CD14-positive monocyte (primary cell): ENCODE measurements at places on chromosomes 3 and 15. TPM values are rescaled to one million over a fixed set of nuclear protein-coding genes. Genes with fewer than 3 reads are reported as not detected.

Gene MAPKBP1
- 7.2 and 8.6 TPM in 2 replicates for polyA plus RNA-seq

DNA sequence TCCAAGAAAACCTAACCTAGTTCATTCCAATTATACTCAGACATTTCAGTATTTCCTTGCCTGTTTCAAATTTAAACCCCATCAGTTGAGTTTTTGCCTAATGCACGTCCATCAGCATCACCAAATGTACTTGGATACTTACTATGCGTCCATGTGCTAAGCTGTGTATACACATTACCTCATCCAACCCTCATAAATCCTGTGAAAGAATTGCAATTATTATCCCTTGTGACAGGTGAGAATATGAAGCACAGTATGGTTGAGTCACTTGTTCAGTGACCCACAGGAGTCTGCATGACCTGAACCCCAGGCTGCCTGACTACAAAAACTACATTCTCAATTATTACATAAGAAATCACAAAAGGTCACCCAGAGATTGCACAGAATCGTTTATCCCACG, 2.5 kb downstream of the OR5K2 start:
- no peak for DNase-seq

DNA sequence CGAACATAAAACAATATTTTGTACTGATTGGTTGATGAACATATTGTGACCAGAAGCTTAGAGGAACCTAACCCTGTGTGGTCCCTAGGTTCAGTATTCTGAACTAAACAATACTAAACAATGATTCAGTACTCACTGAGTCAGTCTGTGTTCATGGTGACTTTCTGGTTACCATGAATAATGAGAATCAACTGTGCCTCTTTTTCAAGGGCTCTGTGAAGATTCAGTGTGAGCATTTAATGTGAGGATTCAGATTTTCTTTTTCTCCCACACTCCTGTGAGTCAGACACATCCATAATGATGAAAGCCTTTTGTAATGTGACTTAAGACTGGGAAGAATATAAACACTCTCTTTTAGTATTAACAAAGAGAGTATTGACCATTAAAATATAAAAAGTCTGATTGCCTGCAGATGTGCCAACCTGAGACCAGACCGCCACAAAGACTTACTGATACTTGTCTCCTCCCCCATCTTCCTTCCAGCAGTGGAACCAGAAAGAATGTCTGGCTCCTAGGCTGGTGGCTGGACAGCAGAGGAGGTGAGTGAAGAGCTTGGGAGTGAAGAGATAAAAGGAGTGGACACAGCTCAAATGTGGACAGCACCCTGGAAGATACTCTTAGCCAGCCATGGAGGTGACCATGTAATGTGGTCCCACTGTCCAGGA, 17.6 kb upstream of the ACTL6A start:
- no peak for DNase-seq

GRCh38 chr3:172520301-172520831, 2.9 kb downstream of the TNFSF10 start:
- no peak for DNase-seq

Gene SLC38A3
- polyA plus RNA-seq: not detected

DNA sequence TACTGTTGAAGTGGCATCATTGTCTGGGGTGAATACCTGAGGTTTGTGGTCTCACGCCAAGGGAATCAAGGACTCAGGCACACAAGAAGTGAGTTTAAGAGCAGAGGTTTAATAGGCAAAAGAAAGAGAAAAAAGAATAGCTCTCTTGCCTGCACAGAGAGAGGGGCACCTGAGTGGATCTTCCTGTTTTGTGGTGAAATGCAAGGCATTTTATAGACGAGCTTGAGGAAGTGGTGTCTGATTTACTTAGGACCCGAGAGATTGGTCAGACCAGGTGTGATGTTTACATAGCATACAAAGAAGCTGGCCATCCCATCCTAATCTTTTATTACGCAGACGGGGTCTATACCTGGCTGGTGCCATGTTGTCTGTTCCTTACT, 13.2 kb downstream of the CCR5 start:
- DNase-seq: no peak

DNA sequence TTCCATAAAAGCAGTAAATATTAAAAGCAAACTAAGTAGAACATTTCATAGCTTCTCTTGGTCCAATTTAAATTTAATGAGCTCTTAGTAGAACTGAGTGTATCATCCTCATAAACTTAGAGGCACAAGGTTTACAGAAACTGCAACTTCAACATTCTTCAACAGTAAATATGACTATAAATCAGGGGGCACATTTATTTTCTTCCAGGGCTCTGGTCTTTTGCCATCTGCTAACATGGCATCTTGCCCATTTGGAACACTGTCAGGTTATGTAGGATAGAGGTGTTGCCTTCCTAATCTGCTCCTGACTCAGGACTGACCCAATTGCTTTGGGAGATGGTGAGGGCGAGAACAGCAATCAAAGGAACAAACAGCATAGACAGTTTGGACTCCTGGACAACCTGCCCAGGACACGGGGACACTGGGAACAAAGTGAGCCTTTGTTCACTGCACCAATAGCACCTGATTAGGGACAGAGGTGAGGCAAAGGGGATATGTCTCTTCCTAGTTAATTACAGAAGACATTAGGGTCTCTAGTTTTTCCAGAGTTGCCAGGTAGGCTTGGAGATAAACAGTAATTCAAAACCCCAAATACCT, 610.2 kb upstream of the ROBO2 start:
- DNase-seq: no peak

DNA sequence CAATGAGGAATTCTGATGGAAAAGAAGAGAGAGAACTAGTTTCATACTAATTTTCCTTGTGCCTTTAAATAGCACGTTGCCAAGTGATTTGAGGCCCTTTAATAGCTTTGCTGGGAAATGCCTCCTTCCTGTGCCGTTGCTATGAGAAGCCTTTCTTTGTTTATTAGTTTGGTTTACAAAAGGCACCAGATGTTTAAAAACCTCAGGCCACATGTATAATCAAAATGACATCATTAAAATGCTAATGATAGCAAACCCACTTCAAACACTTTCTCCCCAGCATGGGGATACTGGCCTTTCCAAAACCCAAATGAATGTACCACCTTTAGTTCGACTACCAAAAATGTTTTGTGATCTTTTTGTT, 50.0 kb upstream of the TBC1D23 start:
- DNase-seq: no peak

GRCh38 chr3:172120912-172121311, 81.5 kb downstream of the FNDC3B start:
- no peak for DNase-seq

- peak; percentile 21 for DNase-seq
These were observed 24.7 kb upstream of the TIPARP start for GRCh38 chr3:156649681-156650080.

DNA sequence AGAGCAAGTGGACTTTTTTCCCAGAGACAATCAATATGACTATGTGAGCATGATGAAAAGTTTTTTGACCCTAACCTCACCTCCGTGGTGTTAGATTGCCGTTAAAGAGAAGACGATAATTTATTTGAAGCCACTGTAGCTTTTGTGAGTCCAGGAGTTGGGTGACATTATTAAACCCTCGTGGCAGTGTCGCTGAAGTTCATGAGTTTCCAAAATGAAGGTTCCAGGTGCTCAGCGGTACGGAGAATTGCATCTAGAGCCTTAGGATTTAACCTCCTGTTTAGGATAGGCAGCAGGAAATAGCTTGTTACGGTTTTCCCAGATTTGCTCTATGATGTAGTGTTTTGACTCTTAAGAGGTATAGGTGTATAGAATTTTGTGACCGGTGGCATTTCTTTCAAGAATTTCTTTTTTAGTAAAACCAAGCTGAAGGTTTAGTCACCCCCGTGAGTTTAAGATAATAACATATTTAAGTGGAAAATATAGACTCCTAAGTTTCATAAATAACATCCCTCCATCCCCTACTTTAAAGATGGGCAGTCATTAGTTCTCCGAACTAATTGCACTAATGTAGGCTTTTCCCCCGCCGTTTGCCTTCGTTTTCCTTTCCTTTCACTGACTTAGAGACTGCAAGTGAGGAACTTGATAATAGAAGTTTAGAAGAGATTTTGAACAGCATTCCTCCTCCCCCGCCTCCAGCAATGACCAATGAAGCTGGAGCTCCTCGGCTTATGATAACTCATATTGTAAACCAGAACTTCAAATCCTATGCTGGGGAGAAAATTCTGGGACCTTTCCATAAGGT, 2.0 kb downstream of the SMC4 start:
- peak; percentile 37 for DNase-seq

DNA sequence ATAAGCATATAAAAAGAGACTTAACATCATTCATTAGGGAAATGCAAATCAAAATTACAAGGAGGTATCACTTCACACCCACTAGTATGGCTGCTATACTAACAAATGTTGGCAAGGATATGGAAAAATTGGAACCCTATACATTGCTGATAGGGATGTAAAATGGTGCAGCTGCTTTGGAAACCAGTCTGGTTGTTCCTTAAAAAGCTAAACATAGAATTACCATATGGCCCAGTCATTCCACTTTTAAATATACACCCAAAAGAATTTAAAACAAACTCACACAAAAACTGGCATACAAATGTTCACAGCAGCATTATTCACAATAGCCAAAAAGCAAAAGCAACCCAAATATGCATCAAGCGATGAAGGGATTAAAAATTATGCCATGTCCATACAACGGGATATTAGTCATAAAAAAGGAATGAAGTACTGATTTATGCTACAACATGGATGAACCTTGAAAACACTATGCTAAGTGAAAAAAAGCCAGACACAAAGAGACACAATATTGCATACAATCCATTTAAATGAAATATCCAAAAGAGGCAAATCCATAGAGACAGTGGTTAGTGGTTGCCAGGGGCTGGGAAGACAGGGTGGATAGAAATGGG, 118.3 kb downstream of the OSBPL10 start:
- DNase-seq: no peak

Gene NLGN1
- polyA plus RNA-seq: not detected

DNA sequence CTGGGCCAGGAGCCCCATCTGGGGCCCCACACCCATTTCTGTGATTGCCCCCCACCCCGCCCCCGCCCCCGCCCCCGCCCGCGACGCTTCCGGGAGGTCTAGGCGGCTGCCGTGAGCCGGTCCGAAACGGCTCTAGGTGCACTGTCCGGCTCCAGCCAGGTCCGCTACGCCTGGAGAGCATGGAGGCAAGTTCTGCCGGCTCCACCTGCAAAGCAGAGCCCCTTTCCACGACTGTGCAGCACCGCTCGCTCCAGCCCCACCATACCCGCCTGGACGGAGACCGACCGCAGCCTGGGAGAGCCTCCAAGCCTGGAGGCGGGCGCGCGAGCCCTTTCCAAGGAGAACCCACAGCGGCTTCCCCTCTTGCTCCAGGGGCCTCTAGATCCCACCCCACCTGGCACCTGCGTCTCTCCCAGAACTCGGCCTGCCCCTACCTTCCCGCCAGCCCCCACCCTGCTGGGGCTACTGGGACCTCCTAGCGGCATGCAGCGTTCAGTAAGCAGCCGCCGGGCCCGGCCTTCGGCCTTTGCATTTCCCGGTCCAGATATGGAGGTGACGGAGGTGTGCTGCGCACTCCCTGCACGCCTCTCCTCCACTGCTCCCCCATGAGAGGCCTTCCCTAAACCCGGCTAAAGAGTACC, 66.2 kb downstream of the KLF13 start:
- no peak for DNase-seq

GRCh38 chr3:13258986-13259514, 161.1 kb downstream of the NUP210 start:
- DNase-seq: no peak
